HCT116 (cell line): ENCODE measurements at places on chromosomes 3 and 15. TPM values are rescaled to one million over a fixed set of nuclear protein-coding genes. Genes with fewer than 3 reads are reported as not detected.

CDAN1 gene
- 22.4 TPM for total RNA-seq

INKA1 gene
- total RNA-seq = 1.6 TPM

LDHAL6B gene
- not detected for total RNA-seq

UACA gene
- total RNA-seq = 47.4 TPM

ROPN1 gene
- not detected for total RNA-seq

SETD5 gene
- 141 TPM for total RNA-seq

LPCAT4 gene
- 77.1 TPM for total RNA-seq

ARHGEF26 gene
- 7.2 TPM for total RNA-seq

MRPS22 gene
- total RNA-seq = 95.1 TPM

ADAMTSL3 gene
- 0.05 TPM for total RNA-seq

C3orf20 gene
- total RNA-seq = 0.20 TPM

ABI3BP gene
- 0.15 TPM for total RNA-seq

IQCF5 gene
- total RNA-seq = not detected

PCBP4 gene
- total RNA-seq = 48.8 TPM

FEZF2 gene
- total RNA-seq = not detected

NR2E3 gene
- total RNA-seq = 0.59 TPM

CLDN18 gene
- total RNA-seq = 0.17 TPM

TRPM1 gene
- total RNA-seq = not detected

ITIH1 gene
- 0.37 TPM for total RNA-seq

GOLGA8R gene
- 0.57 TPM for total RNA-seq

HHLA2 gene
- not detected for total RNA-seq

ADAMTS7 gene
- 12.0 TPM for total RNA-seq

CCDC9B gene
- total RNA-seq = 15.6 TPM

MYO5C gene
- 34.0 TPM for total RNA-seq

APH1B gene
- 8.5 TPM for total RNA-seq

RFTN1 gene
- total RNA-seq = 3.9 TPM

HYKK gene
- 6.2 TPM for total RNA-seq

MESP2 gene
- total RNA-seq = 0.20 TPM

GASK1A gene
- total RNA-seq = 1.0 TPM

CCR9 gene
- total RNA-seq = not detected

SKOR1 gene
- 0.81 TPM for total RNA-seq

DAPK2 gene
- total RNA-seq = 4.8 TPM

LIPH gene
- total RNA-seq = 13.7 TPM

CALML4 gene
- 8.5 TPM for total RNA-seq

TPRG1 gene
- 2.8 TPM for total RNA-seq

CATSPER2 gene
- 3.6 TPM for total RNA-seq

RLBP1 gene
- total RNA-seq = 0.12 TPM

PSTPIP1 gene
- 0.79 TPM for total RNA-seq

AADACL2 gene
- not detected for total RNA-seq

IGSF10 gene
- 0.02 TPM for total RNA-seq

BFSP2 gene
- total RNA-seq = not detected
